ENCODE measurements at places on chromosomes 11 and 22. TPM values are rescaled to one million over a fixed set of nuclear protein-coding genes. Genes with fewer than 3 reads are reported as not detected.

The JHY gene
- 3.1 TPM for total RNA-seq

- no peak for DNase-seq
- no peak overlapping the region for H3K4me3 ChIP-seq
- no peaks in the 10 kb centered on the region for H3K4me1 ChIP-seq
- H3K27me3 ChIP-seq: no peaks in the 10 kb centered on the region
- no peak overlapping the region for H3K27ac ChIP-seq
- H3K36me3 ChIP-seq: no peaks in the 10 kb centered on the region
Measured at GRCh38 chr11:61480261-61480993, 28.1 kb upstream of the LRRC10B start.

- H3K27ac ChIP-seq: peak overlapping the region; percentile 80
- H3K36me3 ChIP-seq: no peaks in the 10 kb centered on the region
- peak; percentile 46 for DNase-seq
- peaks cover 8% of the 10 kb centered on the region for H3K4me1 ChIP-seq
- peak overlapping the region; percentile 53 for H3K4me3 ChIP-seq
Measured at GRCh38 chr22:20436768-20437612, 635 bp downstream of the SCARF2 start.

- no peak overlapping the region for H3K27ac ChIP-seq
- no peaks in the 10 kb centered on the region for H3K36me3 ChIP-seq
- no peak overlapping the region for H3K4me3 ChIP-seq
- H3K27me3 ChIP-seq: no peaks in the 10 kb centered on the region
Measured at GRCh38 chr11:44793350-44794090, 66.8 kb downstream of the TSPAN18 start.

GRCh38 chr11:13767471-13767870, 99.0 kb downstream of the FAR1 start:
- no peaks in the 10 kb centered on the region for H3K27me3 ChIP-seq
- H3K4me1 ChIP-seq: no peaks in the 10 kb centered on the region
- no peaks in the 10 kb centered on the region for H3K36me3 ChIP-seq
- no peak for DNase-seq

DNA sequence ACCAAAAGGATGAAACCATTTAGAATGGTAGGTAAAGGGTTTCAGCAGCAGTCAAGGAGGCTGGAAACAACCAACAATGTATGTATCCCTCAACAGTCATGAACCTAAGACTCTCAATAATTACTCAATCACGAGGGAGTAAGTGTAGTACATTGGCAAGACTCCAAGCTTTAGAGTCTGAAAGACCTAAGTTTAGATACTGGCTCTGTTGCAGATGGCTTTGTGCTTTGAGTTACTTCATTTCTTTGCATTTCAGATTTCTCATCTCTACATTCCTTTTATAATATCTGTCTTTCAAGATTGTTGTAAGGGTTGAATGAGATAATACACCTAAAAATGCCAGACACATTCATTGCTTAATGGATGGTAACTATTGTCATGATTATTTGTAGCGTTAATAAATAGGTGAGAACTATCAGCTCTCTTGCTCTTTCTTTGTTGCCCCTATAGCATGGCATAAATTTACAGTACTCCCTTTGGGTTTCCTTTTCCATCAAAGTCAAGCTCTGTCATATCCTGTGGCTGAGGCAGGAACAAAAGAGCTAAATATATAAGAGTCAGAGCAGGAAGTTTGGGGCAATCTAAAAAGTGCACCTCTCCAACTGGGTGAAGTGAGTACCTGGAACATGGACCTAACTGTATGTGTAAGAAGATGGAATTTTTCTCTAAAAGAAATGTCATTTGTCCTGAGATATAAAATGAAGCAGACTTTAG, 228.2 kb upstream of the ZC3H12C start:
- H3K36me3 ChIP-seq: no peaks in the 10 kb centered on the region
- H3K4me1 ChIP-seq: no peaks in the 10 kb centered on the region
- H3K27me3 ChIP-seq: no peaks in the 10 kb centered on the region

- H3K36me3 ChIP-seq: no peaks in the 10 kb centered on the region
- H3K27ac ChIP-seq: no peak overlapping the region
- H3K4me1 ChIP-seq: no peaks in the 10 kb centered on the region
- no peak for DNase-seq
Measured at GRCh38 chr11:14359501-14360031, 583 bp upstream of the RRAS2 start.

DNA sequence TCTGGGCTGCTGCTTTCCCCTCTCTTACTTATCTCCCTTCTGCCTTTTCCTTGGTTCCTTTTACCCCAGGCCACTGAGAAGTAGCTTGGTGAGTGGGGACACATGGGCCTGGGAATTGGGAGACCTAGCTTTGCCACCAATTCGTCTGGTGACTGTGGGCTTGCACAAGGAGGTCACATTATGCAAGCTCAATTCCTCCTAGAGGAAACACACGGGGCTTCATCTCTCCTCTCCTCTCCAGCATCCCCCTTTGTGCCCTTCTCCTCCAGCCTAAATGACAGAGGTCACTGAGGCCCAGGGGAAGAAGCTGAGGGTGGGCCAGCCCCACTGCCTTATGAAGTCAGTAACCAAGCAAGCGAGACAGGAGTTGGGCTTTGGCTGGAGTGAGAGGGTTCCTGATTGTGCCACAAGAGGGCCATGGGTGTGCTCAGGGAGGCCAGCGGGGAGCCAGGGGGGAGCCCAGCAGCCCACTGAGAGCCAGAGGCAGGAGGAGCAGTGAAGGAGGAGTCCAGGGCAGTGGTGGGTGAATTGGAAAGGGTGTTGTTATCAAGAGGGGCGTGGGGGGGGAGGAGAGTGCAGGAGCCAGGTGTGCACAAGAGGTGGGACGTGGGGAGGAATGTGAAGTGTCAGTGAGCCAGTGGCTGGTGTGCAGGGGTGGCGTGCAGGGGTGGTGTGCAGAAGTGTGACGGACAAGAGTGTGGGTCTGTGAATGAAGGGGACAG, 2.0 kb downstream of the CLCF1 start:
- peak overlapping the region; percentile 32 for H3K27ac ChIP-seq
- peak overlapping the region; percentile 79 for H3K4me3 ChIP-seq
- H3K27me3 ChIP-seq: no peaks in the 10 kb centered on the region
- no peak for DNase-seq

GRCh38 chr11:105000797-105001196, 22.2 kb downstream of the CASP5 start:
- H3K27me3 ChIP-seq: no peaks in the 10 kb centered on the region
- peak; percentile 80 for DNase-seq
- no peaks in the 10 kb centered on the region for H3K36me3 ChIP-seq
- H3K4me1 ChIP-seq: no peaks in the 10 kb centered on the region

DNA sequence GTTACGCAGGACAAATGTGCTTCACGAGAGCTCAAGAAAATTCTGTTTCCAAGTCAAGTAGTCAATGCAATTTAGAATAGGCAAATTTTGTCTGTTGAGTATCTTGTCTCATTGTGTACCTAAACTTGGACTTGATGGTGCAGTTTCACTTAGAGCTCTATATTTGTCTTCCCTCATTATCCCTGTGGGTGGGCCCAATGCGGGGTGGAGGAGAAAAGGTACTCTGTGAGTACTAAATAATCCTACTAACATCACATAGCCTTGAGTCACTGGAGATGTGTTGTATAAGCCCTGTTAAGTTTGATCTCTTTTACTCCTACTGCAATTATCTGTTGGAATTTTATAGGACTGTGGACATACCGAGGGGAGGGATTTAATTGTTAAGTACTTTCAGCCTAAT, 331.2 kb downstream of the METTL15 start:
- no peaks in the 10 kb centered on the region for H3K27me3 ChIP-seq
- no peak overlapping the region for H3K4me3 ChIP-seq
- no peak for DNase-seq
- H3K27ac ChIP-seq: no peak overlapping the region
- H3K36me3 ChIP-seq: no peaks in the 10 kb centered on the region

The SLC25A45 gene
- total RNA-seq: 42.4 TPM

DNA sequence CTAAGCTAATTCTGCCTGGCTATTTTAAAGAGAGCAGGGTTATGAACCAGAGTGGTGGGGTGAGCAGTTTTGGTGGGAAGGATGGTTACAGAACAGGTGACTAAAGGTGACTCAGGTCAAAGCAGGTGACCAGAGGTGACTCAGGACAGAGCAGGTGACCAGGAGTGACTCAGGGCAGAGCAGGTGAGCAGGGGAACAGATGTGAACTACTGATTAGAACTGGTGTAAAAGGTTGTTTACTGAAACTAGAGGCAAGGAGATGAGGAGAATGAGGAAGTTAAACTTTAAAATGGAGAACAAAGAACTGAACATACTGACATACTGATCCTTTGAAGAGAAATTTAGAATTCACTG, 15.4 kb upstream of the HYLS1 start:
- no peaks in the 10 kb centered on the region for H3K36me3 ChIP-seq
- no peaks in the 10 kb centered on the region for H3K4me1 ChIP-seq
- no peak for DNase-seq
- H3K27me3 ChIP-seq: no peaks in the 10 kb centered on the region

The YPEL4 gene
- total RNA-seq: 0.67 TPM

GRCh38 chr11:74611369-74611861, 19.0 kb downstream of the POLD3 start:
- no peaks in the 10 kb centered on the region for H3K27me3 ChIP-seq
- DNase-seq: no peak
- no peak overlapping the region for H3K4me3 ChIP-seq
- H3K4me1 ChIP-seq: no peaks in the 10 kb centered on the region
- peaks cover 30% of the 10 kb centered on the region for H3K36me3 ChIP-seq
- no peak overlapping the region for H3K27ac ChIP-seq

DNA sequence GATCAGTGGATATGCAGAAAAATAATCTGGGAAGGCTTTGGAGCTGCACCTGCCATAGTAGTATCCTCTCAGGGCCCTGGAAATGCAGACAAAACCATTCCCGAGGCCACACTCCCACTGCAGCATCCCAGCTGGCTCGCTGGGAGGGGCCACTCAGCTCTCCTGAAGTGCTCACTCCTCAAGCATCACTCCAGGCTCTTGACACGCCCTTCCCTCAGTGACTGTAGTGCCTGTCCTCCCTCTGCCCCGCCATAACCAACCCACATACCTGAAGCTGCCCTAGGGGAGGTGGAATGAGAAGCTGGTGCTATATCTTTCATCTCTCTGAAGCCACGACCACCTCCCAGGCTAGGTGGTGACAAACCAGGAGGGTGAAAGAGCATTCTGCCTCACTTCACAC, 4.8 kb downstream of the DSCAML1 start:
- no peaks in the 10 kb centered on the region for H3K36me3 ChIP-seq
- peaks cover 8% of the 10 kb centered on the region for H3K4me1 ChIP-seq
- H3K27ac ChIP-seq: no peak overlapping the region
- H3K4me3 ChIP-seq: no peak overlapping the region
- no peak for DNase-seq

The PIH1D2 gene
- not detected for total RNA-seq

DNA sequence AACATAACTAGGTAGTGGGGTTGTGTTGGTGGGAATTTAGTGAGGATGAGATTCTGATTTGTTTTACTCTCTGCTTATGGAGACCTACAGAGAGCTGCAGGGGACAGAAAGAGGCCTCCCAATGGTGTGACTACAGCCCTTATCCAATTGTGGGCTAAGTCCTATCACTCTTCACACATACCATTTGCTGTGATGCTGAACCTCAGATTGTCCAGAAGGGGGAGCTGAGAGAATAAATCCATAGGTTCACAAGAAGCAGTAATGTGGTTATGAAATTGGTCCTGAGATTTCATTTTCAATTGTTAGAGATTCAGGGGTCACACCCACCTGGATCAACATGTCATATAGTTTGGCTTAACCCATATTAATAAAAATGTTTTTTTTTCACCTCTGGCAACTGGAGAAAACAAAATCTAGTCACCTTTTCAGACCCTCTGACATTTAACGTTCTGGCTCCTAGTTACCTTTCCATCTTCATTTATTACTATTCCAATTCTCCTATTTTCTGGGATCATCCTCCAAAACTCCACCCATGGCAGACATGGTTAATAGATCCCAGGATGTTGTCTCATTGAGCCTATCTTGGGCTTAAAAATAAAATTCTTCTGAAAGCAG, 53.3 kb upstream of the PTPN5 start:
- no peak overlapping the region for H3K27ac ChIP-seq
- H3K4me1 ChIP-seq: no peaks in the 10 kb centered on the region
- H3K36me3 ChIP-seq: no peaks in the 10 kb centered on the region

DNA sequence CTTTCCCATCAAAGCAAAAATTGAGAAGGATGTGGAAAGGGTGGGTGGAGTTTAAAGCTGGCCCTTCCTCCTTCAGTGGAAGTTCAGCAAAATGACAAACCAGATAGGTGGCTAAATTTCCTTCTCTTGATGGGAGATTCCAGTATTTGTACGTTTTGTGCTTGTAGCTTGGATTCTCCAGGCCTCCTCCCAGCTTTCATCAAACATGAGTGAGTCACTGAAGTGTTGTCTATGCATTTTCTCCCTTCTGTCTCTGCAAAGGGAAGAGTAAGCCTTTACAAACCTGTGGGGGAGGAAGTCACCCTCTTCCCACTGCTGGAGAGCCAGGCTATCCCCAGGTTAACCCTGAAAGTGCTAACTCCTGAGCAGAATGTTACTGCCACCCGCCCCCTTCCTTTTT, 6.4 kb downstream of the MARK2 start:
- H3K4me1 ChIP-seq: no peaks in the 10 kb centered on the region
- peaks cover 13% of the 10 kb centered on the region for H3K36me3 ChIP-seq
- H3K27ac ChIP-seq: peak overlapping the region; percentile 23
- H3K4me3 ChIP-seq: no peak overlapping the region
- H3K27me3 ChIP-seq: no peaks in the 10 kb centered on the region

The NAV2 gene
- 6.0 TPM for total RNA-seq

GRCh38 chr11:133206313-133207005, 325.8 kb downstream of the OPCML start:
- no peaks in the 10 kb centered on the region for H3K36me3 ChIP-seq
- no peaks in the 10 kb centered on the region for H3K27me3 ChIP-seq
- H3K4me3 ChIP-seq: no peak overlapping the region
- no peak overlapping the region for H3K27ac ChIP-seq
- H3K4me1 ChIP-seq: no peaks in the 10 kb centered on the region

DNA sequence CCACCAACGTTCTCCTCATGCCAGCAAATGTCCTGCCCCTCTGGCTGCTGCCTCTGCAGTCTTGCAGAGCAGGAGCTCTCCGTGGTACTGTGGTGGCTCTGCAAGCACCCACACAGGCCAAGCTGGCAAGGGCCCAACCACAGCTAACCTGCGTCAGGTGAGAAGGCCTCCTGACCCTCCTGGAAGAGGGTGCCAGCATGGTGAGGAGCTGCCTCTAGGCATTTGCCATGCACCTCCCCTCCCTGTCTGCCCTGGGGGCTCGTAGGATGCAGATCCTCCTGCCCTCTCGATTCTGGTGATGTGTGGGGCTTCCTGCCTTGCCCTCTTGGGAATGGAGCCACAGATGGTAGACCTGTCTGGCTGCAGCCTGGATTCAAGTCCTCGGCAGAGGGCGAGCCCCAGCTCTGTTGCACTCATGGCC, 1408.8 kb downstream of the TBC1D22A start:
- H3K4me1 ChIP-seq: no peaks in the 10 kb centered on the region
- DNase-seq: no peak
- H3K27ac ChIP-seq: no peak overlapping the region
- no peaks in the 10 kb centered on the region for H3K27me3 ChIP-seq

The IFT27 gene
- total RNA-seq: 21.5 TPM
